Omental fat pad (tissue), 4 donors: ENCODE measurements at places on chromosomes 13 and 19. TPM values are rescaled to one million over a fixed set of nuclear protein-coding genes. Genes with fewer than 3 reads are reported as not detected.

The SLAIN1 gene
- total RNA-seq, result 5.8 TPM

The C1QTNF9 gene
- 0.69 TPM for total RNA-seq

The ZNF491 gene
- 0.36 TPM for total RNA-seq

- DNase-seq, result no peak
Observed at GRCh38 chr13:28147495-28147894, 9.2 kb downstream of the PAN3 start.

GRCh38 chr19:12672744-12673143 is 6.1 kb downstream of the WDR83 start:
- no peak for DNase-seq

GRCh38 chr13:33637978-33638743 is 179.8 kb upstream of the RFC3 start:
- no peak for DNase-seq

- no peak for DNase-seq
Observed at GRCh38 chr19:54339646-54340358, 840 bp upstream of the LILRA4 start.

GRCh38 chr19:1287354-1288225 is 1.9 kb downstream of the EFNA2 start:
- no peak for DNase-seq

DNA sequence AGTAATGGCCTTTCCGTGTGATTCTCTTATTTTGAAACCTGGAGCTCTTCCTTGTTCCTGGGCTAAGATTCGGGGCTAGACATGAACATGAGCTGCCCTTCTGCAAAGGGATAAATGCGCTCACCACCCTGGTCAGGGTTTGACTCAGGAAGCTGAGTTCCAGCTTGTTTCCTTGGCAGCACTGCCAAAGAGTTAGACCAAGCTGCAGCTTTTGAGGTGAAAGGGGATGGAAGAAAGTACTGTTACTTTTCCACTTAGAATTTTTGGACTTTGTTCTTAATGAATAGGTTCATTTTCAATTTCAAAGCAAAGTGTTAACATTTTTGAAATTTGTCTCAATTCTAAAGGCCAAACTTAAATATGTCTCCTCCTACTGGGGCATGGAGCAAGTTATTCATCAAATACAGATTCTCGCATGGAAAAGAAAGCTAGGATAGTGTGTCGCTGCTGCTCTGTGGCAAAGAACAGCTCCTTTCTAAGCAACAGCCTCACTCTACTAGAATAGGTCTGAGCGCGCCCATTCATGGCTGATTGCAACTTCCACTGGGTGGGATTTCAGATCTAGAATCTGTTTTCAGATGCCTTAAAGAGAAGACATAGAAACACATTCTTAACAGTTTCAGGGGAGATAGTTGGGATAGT is 2.2 kb downstream of the RGCC start:
- no peak for DNase-seq

DNA sequence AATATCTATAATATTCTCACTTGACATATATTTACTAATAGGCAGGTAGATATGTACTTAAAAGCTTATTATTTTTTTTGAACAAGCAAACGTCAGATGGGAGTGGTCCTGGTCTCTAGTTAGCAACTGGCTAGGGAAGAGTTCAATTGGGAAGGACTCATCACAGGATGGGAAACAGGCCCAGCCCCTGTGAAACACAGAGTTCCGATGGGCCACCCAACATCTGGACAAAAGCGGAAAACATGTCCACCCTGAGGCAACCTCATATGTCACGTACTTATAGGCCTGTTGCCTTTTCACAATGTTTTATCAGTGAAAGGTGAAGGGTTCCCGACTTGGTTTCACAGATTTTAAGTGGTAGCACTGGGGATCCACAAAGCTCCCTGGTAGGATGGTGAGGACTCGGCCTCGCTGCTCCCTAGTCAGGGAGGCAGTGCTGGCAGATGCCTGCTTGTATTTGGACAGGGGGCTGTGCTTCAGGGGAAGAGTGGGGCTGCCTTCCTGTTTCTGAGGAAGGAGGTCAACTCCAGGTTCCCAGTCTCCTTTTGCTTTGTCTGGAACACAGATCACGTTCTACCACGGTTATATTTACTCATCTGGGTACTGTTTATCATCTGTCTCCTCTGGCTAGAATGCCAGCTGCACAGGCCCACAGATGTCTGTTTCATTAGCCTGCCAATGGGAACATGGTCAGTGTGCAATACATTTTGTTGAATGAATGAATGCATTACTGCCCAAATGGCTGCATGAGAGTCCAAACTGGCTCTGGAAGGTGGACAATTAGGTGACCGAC is 49.4 kb upstream of the SLC15A1 start:
- no peak for DNase-seq

DNA sequence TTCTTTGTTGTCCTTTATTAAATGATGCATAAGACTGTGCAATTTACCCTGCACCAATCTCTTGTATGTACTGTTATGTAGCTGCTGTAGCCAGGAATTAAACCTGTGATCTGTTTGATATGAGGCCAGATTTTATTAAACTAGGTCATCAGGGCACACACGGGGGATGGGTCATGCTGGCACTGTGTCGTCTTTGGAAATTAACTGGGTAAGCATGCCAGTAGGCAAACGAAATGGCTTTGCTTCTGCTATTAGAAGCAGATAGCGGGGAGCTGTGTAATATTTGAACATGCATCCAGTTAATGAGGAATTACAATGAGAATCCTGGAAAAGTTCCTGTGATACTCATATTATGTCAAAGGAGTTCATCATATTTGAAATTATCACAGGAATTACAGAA is 23.5 kb downstream of the MTUS2 start:
- DNase-seq, result no peak

- DNase-seq, result no peak
Observed at GRCh38 chr13:110339263-110339662, 32.2 kb downstream of the COL4A2 start.
